ENCODE measurements at places on chromosomes 3 and 15.

DNA sequence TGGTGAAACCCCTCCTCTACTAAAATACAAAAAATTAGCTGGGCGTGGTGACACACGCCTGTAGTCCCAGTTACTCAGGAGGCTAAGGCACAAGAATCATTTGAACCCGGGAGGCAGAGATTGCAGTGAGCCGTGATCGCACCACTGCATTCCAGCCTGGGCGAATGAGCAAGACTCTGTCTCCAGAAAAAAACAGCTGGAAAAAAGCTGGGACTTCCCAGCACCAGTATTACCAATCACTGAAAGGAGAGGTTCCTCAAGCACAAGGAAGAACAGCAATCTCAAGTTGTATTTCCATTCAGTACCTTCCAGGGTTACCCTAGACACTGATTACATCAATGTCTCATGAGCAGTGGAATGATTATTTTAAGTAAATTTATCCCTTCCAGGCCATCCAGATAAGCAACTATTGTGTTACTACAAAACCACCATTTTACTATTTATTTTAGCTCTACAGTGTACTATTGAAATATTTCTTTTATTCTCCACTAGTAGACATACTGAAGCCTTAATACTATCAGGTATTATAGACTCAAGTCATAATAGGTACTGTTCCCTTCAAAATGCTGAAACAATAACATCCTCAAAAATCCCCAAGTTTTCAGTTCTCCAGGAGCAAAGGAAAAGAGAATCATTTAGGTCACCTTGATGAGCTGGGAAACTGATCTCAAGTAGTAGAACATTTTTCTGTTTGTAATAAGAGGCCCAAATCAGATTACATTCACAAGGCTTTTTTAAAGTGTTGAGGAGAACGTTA lies 54.8 kb upstream of the VGLL4 start:
- no peak for DNase-seq

DNA sequence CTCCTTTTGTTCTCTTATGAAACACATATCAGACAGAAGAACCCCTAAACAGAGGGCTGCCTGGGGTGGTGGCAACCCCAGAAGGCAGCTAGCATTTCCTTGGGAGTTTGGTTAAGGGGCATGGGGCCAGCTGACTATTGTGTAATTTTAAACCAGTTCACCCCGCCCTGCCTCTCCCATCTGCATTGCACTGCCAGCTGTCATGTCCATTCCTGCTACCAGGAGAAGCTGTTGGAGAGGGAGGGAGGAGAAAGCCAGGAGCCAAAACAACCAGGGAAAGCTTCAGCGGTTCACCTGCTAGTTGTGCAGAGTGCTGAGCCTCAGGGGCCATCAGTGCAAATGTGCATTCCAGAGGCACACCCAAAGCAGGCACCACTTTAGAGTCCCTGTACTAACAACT lies 47.6 kb upstream of the ATP1B3 start:
- no peak for DNase-seq

DNA sequence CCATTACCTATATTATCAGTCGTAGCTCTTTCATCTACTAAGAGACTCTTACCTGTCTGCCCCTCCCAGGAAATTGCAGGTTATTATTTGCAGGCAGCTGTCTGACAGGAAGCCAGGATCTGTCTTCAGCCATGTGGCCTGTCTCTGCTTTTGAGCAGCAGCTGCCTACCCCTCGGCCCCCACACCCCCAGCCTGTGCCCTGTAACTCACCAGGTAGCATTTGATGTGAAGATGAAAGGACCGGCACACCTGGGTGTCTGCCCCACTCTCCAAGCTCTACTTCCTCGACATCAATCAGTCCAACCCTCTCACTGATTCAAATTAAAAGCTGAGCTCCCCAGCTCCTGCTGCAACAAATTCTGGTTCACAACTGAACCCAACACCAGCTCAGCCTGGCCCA lies 197.2 kb upstream of the CTNNB1 start:
- DNase-seq, result no peak

GRCh38 chr15:25332306-25332705 lies 106.5 kb downstream of the UBE3A start:
- no peak for DNase-seq

GRCh38 chr3:150469031-150469930 lies 61.2 kb downstream of the TSC22D2 start:
- DNase-seq, result no peak

GRCh38 chr3:124492824-124493223 lies 237.4 kb upstream of the UMPS start:
- DNase-seq, result peak; percentile 15
